Activated naive CD4-positive, alpha-beta T cell treated with anti-CD3 and anti-CD28 coated beads, Interleukin-2, amount 50 U/mL, for 72 hours (primary cell): ENCODE measurements at places on chromosomes 16 and 17.
A peak's percentile ranks its signal among the peaks of the same experiment; 100 is the strongest.

- no peak for DNase-seq
These were observed 2.2 kb upstream of the ATXN1L start for GRCh38 chr16:71843572-71843971.

GRCh38 chr17:12995896-12996295 lies 21.9 kb downstream of the ELAC2 start:
- no peak for DNase-seq

- no peak for DNase-seq
These were observed 3.6 kb downstream of the COG1 start for GRCh38 chr17:73196500-73196899.

DNA sequence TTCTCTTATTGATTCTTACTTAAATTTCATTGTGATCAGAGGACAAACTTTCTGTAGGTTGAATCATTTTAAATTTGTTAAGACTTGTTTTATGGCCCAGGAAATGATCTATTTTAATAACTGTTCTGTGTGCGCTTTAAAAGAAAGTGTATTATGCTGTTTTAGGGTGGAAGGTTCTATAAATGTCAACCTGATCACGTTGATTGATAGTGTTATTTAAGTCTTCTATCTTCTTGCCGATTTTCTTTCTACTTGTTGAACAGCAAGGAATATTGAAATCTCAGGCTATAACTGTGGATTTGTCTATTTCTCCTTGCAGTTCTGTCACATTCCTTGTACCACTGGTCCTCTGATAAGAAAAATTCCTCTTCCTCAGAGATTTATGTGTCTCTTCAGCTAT lies 112.7 kb downstream of the TANC2 start:
- DNase-seq = no peak

DNA sequence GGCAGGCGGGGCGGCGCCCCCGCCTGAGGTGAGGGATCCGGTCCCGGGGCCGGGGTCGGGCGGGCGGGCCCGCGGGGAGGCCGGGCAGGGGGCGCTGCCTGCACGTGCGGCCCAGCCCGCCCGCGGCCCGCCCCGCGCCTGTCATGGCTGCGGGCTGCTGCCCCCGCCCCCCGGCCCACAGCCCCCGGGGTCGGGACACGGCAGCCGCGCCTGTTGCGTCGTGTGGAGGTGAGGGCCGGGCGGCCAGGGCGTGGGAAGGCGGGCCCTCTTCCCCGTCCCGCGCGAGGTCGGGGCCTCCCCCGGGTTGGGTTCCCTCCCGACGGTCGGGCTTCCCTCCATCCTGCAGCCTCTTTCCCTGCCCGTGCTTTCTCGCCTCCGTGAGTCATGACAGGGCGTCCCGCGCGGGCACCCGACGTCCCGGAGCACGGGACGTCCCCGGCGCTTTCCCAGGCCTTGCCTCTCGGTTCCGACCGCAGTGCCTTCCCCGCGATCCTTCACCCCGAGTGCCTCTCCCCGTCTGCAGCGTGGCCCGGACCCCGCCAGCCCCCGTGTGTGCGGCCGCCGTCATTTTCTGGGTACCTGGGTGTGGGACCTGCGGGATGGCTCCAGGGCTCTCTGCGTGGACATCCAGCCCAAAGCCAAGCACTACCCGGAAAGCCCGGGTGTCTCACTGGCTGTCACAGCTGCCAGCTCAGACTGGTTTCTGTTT lies 76.7 kb downstream of the CHD9 start:
- DNase-seq = peak; percentile 91

DNA sequence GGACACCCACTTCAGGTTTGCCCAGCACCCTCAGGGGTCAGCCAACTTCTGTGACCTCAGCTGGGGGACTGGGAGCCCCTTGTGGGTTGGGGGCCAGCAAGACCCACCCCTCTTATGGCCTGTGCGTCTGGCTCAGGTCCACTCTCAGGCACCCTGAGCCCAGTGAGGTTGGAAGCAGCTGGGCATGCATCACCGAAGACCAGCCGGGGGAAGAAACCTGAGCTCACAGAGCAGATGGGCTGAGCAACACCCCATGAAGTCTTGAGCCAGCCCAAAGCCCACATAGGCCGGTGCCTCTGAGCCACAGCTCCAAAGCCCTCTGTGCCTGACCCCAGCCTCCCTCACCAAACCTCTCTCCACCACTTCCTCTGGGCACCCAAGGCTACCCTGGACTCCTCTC lies 166.7 kb downstream of the RBFOX3 start:
- no peak for DNase-seq
